ENCODE measurements at places on chromosomes 1 and 21.

DNA sequence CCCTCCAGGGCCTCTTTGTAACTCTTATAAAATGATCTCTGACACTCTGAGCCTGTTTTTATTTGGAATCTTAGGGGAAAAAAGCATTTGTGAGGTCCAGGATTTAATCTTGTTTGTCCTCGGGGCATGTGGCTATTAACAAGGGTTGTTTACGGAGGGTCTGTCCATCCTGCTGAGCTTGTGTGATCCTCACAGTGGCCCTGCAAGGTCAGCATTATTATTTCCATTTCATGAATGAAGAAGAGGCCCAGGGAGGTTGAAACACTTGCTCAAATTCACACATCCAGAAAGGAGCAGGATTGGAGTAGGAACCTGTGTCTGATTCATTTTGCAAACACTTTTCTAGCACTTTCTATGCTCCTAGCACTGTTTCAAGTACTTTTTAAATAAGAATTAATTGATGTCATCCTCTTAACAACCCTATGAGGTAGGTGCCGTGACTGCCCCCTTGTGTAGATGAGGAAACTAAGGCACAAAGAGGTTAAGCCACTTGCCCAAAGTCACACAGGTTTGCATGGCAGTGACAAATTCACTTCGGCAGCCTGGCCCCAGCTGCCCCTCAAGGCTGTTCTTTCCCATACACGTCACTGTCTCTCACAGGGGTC, 178.9 kb downstream of the MIS18A start:
- DNase-seq, result no peak
- no peak overlapping the region for H3K27ac ChIP-seq
- H3K27me3 ChIP-seq, result no peaks in the 10 kb centered on the region
- H3K4me3 ChIP-seq, result no peak overlapping the region
- no peaks in the 10 kb centered on the region for H3K4me1 ChIP-seq

GRCh38 chr1:156582388-156583017, 3.0 kb downstream of the TTC24 start:
- H3K4me1 ChIP-seq, result peaks cover 27% of the 10 kb centered on the region
- DNase-seq, result no peak
- peak overlapping the region; percentile 60 for H3K4me3 ChIP-seq
- peak overlapping the region; percentile 92 for H3K27ac ChIP-seq

- H3K27me3 ChIP-seq, result no peaks in the 10 kb centered on the region
- H3K36me3 ChIP-seq, result peaks cover 15% of the 10 kb centered on the region
- no peak for DNase-seq
- H3K27ac ChIP-seq, result no peak overlapping the region
Measured at GRCh38 chr1:59022799-59023198, 239.0 kb upstream of the JUN start.

DNA sequence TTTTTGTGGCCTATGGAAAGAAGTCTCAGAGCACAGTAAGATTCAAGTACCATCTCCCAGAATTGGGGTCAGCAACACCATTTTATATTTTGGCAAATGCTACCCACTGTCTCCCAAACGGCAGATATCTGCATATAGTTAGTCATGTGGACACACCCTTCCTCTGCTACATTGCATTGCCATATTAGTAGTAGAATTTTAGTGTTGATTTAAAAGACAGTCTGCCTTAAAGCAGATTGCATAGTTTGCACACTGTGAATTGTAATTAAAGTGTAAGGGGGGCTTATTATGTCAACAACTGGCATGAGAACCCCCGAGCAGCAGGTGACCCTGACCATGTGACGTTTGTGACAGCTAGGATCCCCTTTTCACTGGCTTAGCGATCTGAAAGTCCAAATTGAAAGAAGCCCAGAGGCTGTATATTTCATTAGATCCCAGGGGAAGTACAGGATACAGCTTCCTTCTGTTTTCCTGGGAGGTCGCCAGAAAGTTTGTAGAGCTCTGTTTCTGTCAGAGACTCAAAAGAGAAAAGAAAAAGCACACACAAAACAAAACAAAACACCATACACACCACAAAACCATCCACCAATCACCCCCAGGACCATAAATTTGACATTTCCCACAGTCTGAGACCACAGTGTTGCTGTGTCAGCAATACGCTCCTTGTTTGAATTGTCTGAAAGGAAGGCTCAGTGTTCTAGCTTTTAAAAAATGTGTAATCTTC, 172.4 kb downstream of the NFIA start:
- no peak overlapping the region for H3K4me3 ChIP-seq
- H3K36me3 ChIP-seq, result no peaks in the 10 kb centered on the region
- no peak overlapping the region for H3K27ac ChIP-seq
- no peaks in the 10 kb centered on the region for H3K27me3 ChIP-seq
- peaks cover 11% of the 10 kb centered on the region for H3K4me1 ChIP-seq
- no peak for DNase-seq

DNA sequence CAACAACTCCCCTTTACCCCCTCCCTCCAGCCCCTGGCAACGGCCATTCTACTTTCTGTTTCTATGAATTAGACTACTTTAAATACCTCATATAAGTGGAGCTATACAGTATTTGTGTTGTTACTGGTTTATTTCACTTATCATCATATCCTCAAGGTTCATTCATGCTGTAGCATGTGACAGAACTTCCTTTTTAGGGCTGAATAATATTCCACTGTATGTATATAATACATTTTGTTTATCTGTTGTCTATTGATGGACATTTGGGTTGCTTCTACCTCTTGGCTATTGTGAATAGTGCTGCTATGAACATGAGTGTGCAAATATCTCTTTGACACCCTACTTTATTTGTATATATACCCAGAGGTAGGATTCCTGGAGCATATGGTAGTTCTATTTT, 2.2 kb downstream of the NHLH1 start:
- peaks cover 3% of the 10 kb centered on the region for H3K27me3 ChIP-seq
- peaks cover 9% of the 10 kb centered on the region for H3K4me1 ChIP-seq

DNA sequence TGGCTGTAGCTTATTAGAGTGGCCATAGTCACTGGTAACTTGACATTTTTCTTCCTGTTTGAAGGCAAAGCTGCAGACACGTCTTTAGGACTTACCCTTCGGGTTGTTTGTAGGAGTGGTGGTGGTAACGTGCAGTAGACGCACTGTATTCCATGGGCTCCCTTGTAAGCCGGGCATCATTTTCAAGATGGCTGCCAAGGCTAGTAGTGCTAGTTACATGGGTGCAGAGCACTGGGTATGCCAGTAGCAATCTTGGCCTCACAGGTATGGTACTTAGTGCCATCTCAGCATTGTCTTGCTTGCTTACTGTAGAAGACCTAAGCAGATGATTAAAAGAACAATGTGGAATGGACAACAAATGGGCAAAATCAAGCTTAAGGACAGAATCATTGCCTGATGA, 1.9 kb downstream of the YBX1 start:
- H3K4me3 ChIP-seq, result peak overlapping the region; percentile 91
- peak; percentile 17 for DNase-seq
- peak overlapping the region; percentile 92 for H3K27ac ChIP-seq
- peaks cover 70% of the 10 kb centered on the region for H3K4me1 ChIP-seq

DNA sequence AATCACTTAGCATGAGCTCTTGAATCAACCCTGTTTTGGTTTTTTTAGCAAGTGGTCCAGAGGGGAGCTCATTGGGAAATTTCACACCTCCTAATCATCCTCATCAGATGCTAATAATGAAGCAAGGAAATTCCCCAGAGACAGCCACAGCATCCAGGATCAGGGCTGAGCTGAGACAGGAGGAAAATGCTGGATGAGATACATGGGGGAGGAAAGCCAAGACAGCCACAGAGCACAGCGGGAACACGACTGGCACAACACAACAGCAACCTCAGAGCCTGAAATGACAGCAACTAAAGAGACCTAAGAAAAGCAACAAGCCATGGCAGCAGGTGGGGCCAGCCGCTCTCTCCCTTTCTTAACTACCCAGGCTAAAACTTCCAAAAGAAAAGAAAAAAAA, 70.4 kb downstream of the UBR4 start:
- H3K27ac ChIP-seq, result no peak overlapping the region
- DNase-seq, result no peak
- H3K4me1 ChIP-seq, result no peaks in the 10 kb centered on the region
- no peaks in the 10 kb centered on the region for H3K27me3 ChIP-seq

DNA sequence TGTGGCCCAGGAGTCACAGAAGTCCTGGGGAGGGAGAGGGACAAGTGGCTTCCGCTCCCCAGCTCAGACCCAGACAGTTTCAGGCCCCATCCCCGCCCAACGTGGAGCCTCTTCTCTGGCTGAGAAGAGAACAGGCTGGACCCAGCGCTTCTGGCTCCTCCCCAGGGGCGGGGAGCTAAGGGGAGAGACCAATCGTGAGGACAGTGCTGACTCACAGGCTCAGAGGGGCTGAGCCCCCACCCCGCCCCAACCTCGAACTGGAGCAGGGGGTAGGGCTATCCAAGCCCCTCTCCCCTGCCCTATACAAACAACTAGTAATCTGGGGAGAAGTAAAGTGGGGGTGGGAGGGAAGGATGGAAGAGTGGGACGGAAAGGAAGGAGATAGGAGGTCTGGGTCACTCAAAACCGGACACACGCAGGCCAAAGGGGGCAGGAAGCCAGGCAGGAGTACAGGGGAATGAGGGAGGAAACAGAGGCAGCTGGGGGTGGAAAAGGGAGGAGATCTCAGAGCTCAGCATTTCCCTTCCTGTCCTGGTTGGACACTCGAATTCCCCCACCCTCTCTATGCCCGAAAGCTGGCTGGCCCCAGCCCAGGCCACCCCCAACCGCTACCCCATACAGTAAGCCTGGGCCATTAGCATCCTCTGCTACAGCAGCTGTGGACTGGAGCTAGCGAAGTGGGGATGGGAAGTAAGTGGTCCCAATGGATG, at the start of gene SHC1:
TSS of gene SHC1 (minus strand) at position 117 of the 710 bp plus-strand sequence. CDS start 221 bp downstream, outside the sequence.
- peaks cover 51% of the 10 kb centered on the region for H3K4me1 ChIP-seq
- peak within 1 kb of the TSS; percentile 25 for H3K4me3 ChIP-seq
- H3K27ac ChIP-seq, result peak within 1 kb of the TSS; percentile 72

GRCh38 chr1:70874063-70874462, 173.6 kb downstream of the PTGER3 start:
- DNase-seq, result no peak
- no peaks in the 10 kb centered on the region for H3K4me1 ChIP-seq
- H3K36me3 ChIP-seq, result no peaks in the 10 kb centered on the region
- H3K4me3 ChIP-seq, result no peak overlapping the region
- H3K27ac ChIP-seq, result no peak overlapping the region
- H3K27me3 ChIP-seq, result peaks cover 2% of the 10 kb centered on the region

DNA sequence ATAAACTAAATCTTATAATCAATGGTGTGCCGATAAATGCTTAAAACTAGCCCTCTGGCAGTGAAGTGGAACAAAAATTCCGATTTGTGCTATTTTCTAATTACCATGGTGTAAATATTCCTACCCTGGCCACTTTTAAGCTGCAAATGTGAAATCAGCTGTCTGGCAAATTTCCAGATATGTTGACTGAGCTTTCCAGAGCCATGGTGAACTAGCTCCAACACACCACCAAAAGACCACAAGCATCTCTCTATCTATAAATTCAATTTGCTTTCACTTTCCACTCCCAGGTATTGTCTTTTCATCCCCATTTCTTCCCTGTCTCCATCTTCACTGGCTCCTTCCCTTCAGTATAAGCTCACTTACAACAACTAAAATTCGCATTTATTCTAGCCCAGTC, 152.3 kb upstream of the RGS18 start:
- H3K4me1 ChIP-seq, result no peaks in the 10 kb centered on the region
- no peaks in the 10 kb centered on the region for H3K36me3 ChIP-seq
- no peak overlapping the region for H3K4me3 ChIP-seq

DNA sequence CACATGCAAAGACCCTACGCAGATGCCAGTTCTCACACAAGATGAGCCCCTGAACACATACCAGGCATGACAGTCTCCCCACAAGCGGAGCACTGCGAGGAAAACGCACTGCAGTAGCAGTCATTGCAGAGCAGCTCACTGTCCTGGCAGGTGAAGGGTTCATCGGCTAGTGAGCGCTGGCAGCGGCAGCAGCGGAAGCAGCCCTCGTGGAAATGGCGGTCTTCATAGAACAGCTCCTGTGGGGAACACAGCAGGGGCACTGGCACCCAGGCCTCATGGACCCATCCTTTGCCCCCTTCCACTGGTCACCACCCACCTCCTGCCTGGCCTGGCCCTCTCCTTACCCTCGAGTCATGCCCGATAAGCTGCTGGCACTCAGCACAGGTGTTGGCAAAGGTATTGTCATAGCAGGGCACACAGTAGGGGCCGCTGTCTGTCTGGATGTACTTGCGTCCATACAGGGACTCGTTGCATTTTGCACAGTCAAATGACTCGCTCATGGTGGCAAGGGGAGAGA, 6.3 kb downstream of the FHL3 start:
- H3K27ac ChIP-seq, result peak overlapping the region; percentile 90
- H3K27me3 ChIP-seq, result no peaks in the 10 kb centered on the region
- peaks cover 6% of the 10 kb centered on the region for H3K36me3 ChIP-seq

DNA sequence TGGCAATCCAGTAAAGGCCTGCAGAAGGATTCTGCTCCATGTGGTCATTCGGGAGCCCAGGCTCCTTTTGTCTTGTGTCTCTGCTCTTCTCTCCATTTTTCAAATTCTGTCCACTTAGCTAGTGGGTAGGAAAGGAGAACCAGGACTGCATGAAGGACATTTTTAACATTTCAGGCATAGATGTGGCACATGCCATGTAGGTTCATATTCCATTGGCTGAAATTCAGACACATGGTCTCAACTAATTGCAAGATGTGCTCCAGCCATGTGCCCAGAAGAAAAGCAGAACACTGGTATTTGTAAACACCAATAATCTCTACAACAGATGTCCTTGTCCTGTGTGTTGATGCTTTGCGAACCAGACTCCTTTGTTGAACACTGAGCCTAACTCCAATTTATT, 85.2 kb upstream of the WLS start:
- no peaks in the 10 kb centered on the region for H3K27me3 ChIP-seq
- H3K4me3 ChIP-seq, result no peak overlapping the region
- H3K36me3 ChIP-seq, result no peaks in the 10 kb centered on the region
- no peak overlapping the region for H3K27ac ChIP-seq
- H3K4me1 ChIP-seq, result no peaks in the 10 kb centered on the region

DNA sequence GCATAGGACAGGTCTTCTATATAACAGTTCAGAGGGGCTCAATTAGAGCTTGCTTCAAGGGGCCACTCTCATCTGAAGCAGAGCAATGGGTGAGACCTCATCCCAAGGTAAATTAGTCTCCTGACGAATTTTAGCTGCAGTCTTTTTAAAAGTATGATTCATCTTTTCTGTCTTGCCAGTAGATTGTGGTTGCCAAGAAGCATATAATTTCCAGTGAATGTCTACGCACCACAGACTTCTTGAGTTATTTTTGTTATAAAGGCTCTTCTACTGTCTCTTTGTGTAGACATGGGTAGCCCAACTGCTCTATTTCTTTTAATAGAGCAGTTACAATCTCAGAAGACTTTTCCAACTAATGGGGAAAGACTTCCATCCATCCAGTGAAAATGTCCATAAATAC, 108.9 kb upstream of the FMN2 start:
- H3K4me3 ChIP-seq, result no peak overlapping the region
- no peaks in the 10 kb centered on the region for H3K4me1 ChIP-seq
- H3K36me3 ChIP-seq, result no peaks in the 10 kb centered on the region
- H3K27me3 ChIP-seq, result no peaks in the 10 kb centered on the region
- no peak overlapping the region for H3K27ac ChIP-seq

GRCh38 chr1:200890818-200891773, 3.6 kb upstream of the INAVA start:
- H3K4me1 ChIP-seq, result peaks cover 48% of the 10 kb centered on the region
- H3K27ac ChIP-seq, result no peak overlapping the region

GRCh38 chr1:114345930-114346479, 165.0 kb downstream of the TRIM33 start:
- H3K27ac ChIP-seq, result peak overlapping the region; percentile 95
- H3K4me1 ChIP-seq, result peaks cover 40% of the 10 kb centered on the region
- H3K27me3 ChIP-seq, result peaks cover 1% of the 10 kb centered on the region
- H3K4me3 ChIP-seq, result peak overlapping the region; percentile 80
- peaks cover 7% of the 10 kb centered on the region for H3K36me3 ChIP-seq
- DNase-seq, result no peak

- H3K36me3 ChIP-seq, result no peaks in the 10 kb centered on the region
- H3K27me3 ChIP-seq, result peaks cover 18% of the 10 kb centered on the region
- no peak for DNase-seq
- H3K4me1 ChIP-seq, result peaks cover 9% of the 10 kb centered on the region
- no peak overlapping the region for H3K4me3 ChIP-seq
- H3K27ac ChIP-seq, result no peak overlapping the region
Measured at GRCh38 chr1:8822373-8823294, 5.2 kb upstream of the RERE start.
